ENCODE measurements at places on chromosomes 3 and 15.

DNA sequence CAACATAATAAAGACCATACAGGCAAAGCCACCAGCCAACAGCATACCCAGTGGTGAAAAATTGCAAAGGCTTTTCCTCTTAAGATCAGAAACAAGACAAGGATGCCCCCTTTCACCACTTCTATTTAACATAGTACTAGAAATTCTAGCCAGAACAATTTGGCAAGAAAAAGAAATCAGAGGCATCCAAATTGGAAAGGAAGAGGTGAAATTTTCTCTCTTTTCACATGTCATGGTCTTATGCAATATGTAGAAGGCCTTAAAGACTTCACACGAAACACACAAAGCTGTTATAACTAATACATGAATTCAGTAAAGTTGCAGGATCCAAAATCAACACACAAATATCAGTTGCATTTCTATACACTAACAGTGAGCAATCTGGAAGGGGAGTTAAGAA is 120.2 kb downstream of the APBA2 start:
- DNase-seq, result no peak
- no peak overlapping the region for H3K4me3 ChIP-seq
- no peaks in the 10 kb centered on the region for H3K36me3 ChIP-seq

DNA sequence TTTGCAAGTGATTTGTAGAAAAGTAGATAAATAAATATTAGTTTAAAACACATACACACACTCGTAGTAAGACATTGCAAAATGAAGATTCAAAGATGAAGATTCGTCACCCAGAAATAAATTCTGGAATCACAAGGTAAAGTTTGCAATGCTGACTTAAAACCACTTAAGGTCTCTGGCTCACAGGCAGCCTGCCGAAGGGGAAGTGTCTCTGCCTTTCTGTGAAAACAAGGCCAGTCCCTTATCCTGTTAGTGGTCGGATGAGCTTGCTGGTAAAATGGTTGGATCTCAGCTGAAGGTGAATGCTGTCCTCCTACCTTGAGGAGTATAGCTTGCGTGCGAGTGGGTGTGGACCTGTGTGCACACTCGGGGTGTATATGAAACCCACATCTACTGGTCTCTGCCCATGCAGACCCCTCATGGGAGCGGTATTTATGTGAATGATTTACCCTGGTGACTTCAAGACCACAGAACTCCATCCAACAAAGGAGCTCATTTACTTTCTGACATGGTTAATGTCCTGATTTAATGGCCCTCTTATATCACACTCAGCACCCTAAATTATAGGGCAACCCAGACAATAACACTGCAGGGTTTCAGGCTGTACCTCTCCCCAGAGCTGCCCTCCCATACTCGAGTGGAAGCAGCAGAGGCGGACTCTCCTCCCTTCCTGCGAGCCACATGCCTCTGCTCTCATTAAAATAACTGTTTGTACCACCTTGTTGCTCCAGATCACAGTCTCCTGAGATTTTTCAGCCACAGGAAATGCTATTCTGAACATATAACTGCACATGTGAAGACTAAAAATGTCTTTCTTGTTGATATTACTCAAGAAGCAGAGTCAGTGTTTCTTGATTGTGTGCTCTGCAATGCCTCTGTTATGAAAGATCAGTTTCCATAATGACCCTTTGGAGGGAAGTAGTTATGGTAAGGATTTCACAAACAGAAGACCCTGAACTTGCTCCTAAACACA is 45.9 kb upstream of the ALDH1A3 start:
- H3K4me3 ChIP-seq, result no peak overlapping the region
- no peaks in the 10 kb centered on the region for H3K36me3 ChIP-seq
- no peak overlapping the region for H3K27ac ChIP-seq
- H3K4me1 ChIP-seq, result no peaks in the 10 kb centered on the region
- no peaks in the 10 kb centered on the region for H3K27me3 ChIP-seq
- DNase-seq, result no peak

GRCh38 chr15:70339571-70340493 is 242.1 kb upstream of the TLE3 start:
- H3K36me3 ChIP-seq, result no peaks in the 10 kb centered on the region
- no peaks in the 10 kb centered on the region for H3K27me3 ChIP-seq
- H3K4me3 ChIP-seq, result no peak overlapping the region
- no peaks in the 10 kb centered on the region for H3K4me1 ChIP-seq

DNA sequence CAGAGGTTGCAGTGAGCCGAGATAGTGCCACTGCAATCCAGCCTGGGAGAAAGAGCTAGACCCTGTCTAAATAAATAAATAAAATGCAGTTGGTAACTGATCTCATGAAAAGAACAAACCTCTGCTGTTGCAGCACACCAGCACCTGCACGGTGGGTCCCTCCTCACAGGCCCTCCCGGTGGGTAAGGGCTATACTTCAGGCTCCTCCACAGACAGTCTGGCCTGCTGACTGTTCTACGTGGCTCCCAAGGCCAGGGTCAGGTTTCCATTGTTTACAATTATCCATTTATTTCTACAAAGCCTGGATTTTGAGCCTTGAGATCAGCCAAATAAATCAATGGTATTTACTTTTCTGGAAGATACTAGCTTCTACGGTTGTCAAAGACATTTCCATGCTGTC is 5.1 kb upstream of the APBA2 start:
- H3K36me3 ChIP-seq, result no peaks in the 10 kb centered on the region
- H3K4me3 ChIP-seq, result no peak overlapping the region
- H3K27ac ChIP-seq, result no peak overlapping the region
- no peak for DNase-seq
- H3K4me1 ChIP-seq, result peaks cover 9% of the 10 kb centered on the region

DNA sequence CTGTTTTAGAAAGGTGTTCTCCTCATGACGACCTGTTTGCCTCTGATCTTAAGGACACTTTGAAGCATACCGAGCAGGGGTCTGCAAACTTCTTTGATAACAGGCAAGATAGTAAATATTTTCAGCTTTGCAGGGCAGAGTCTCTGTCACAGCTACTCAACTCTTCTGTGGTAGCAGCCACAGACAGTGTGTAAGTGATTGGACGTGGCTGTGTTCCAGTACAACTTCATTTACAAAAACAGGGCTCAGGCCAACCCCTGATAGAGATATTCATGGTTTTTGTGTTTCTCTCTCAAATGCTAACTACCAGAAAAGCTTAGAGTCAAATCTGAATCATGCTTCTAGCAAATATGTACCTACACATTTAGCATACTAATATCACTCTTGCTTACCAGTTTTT is 51.5 kb downstream of the TGFBR2 start:
- H3K4me3 ChIP-seq, result no peak overlapping the region
- no peaks in the 10 kb centered on the region for H3K36me3 ChIP-seq
- no peak for DNase-seq
- no peak overlapping the region for H3K27ac ChIP-seq
- no peaks in the 10 kb centered on the region for H3K27me3 ChIP-seq

GRCh38 chr15:76197703-76198455 is 113.4 kb downstream of the ETFA start:
- no peak for DNase-seq
- no peaks in the 10 kb centered on the region for H3K36me3 ChIP-seq
- no peak overlapping the region for H3K4me3 ChIP-seq
- 0 out of 2 replicates have a peak, but pooled peaks cover 1% of the 10 kb centered on the region for H3K4me1 ChIP-seq

GRCh38 chr3:111373861-111374260 is 168.1 kb upstream of the CD96 start:
- no peaks in the 10 kb centered on the region for H3K27me3 ChIP-seq
- H3K4me3 ChIP-seq, result no peak overlapping the region
- DNase-seq, result no peak
- H3K36me3 ChIP-seq, result no peaks in the 10 kb centered on the region
- no peak overlapping the region for H3K27ac ChIP-seq

DNA sequence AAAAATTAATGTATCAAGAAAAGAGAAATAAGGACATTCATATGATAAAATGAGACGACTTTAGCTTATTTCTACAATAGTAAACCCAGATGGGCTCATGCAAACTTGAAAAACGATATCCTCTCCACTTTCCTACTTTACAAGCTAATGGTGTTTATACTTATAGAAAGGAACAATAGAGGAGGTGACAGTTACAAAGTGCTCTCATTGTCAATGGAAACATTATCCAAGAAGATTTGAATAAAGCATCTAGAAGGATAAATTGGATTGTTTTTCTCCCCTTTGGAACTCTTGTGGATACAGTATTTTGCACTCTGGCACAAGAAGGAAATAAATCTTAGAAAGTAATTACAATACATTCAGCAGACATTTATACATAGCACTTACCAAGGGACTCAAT is 20.2 kb upstream of the CCDC66 start:
- DNase-seq, result no peak
- H3K36me3 ChIP-seq, result no peaks in the 10 kb centered on the region
- H3K4me1 ChIP-seq, result no peaks in the 10 kb centered on the region
- no peak overlapping the region for H3K4me3 ChIP-seq

DNA sequence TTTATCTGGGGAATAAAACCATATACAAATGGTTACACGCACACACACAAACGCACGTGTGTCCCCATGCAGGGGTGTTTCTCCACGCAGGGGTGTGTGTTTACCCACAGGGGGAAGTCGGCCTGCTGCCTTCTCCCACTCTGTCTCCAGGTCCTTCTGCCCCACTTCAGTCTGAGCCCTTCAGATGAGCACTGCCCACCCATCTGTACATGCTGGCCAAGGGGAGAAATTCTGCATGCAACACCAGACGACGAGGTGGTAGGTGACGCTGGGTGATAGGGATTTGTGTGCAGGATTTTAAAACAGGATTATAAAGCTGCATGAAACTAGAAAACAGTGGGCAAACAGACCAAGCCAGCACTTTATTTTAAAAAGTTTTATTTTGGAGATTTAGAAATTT is 122.5 kb downstream of the TJP1 start:
- no peak for DNase-seq
- no peaks in the 10 kb centered on the region for H3K4me1 ChIP-seq
- H3K36me3 ChIP-seq, result peaks cover 6% of the 10 kb centered on the region
- H3K27ac ChIP-seq, result no peak overlapping the region
- no peak overlapping the region for H3K4me3 ChIP-seq
- H3K27me3 ChIP-seq, result no peaks in the 10 kb centered on the region

DNA sequence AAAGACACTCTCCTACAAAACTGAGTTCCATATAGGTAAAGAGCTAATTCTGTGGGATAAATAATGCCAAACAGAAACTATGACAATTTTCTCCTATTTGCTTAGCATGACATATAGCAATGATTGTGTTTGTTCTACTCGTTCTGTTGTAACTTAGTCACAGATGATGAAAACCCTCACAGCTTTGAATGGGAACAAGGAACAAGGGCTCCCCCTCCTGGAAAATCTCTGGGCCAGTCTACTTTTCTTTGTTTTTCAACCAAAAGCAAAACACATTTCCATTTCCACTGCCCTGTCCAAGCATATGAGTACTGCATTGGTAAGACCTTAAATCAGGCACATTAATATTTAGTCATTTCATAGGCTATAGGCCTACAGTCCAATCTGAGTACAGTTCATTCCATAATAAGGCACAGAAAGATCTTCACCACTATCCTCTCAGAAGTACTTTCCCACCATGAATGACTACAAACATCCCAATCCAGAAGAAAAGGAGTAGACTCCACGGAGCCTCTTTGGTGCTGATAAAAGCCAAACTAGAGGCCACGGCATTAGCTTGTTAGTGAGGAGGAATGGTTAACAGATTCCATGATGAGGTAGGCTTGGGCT is 67.1 kb downstream of the ATP8B4 start:
- no peak overlapping the region for H3K27ac ChIP-seq
- H3K4me3 ChIP-seq, result no peak overlapping the region
- no peaks in the 10 kb centered on the region for H3K36me3 ChIP-seq
- peak; percentile 54 for DNase-seq
- no peaks in the 10 kb centered on the region for H3K27me3 ChIP-seq

GRCh38 chr3:185152410-185153170 is at the start of gene C3orf70:
TSS of gene C3orf70 (minus strand) at chr3:185153060. CDS start at chr3:185152823, 237 bp downstream.
- no peak for DNase-seq
- H3K27me3 ChIP-seq, result peaks cover 10% of the 10 kb centered on the region
- H3K36me3 ChIP-seq, result no peaks in the 10 kb centered on the region

DNA sequence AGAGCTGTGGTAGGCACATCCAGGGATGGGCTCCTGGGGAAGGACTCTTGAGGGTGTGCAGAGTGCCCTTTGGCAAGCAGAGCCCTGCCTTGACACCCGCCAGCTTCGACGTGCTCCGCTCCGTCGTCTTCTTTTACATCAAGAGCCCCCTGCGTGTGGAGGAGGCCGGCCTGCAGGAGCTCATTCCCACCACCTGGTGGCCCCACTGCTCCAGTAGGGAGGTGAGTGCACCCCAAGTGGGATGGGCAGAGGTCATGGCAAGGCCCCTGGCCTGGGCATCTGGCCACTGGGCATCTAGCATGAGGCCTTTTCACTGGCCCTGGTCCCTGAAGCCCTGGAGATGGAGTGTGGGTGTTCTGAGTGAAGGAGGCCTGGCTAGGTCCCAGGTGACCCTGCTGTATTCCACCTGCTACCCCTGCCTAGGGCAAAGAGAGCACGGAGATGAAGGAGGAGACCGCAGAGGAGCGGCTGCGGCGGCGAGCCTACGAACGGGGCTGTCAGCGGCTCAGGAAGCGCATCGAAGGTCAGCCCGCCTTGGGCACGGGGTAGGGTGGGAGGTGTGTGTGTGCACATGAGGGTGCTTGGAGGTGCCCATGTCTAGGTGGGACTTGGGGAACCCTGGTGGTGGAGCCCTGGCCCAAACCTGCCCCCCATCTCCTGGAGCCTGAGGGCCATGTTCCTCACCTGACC is 12.2 kb downstream of the RNF123 start:
- DNase-seq, result no peak
- no peaks in the 10 kb centered on the region for H3K27me3 ChIP-seq
- no peak overlapping the region for H3K4me3 ChIP-seq
- H3K27ac ChIP-seq, result no peak overlapping the region
- peaks cover 22% of the 10 kb centered on the region for H3K36me3 ChIP-seq

- peaks cover 9% of the 10 kb centered on the region for H3K4me1 ChIP-seq
- DNase-seq, result peak; percentile 92
Observed at GRCh38 chr15:74950078-74950908, 6.3 kb downstream of the RPP25 start.

DNA sequence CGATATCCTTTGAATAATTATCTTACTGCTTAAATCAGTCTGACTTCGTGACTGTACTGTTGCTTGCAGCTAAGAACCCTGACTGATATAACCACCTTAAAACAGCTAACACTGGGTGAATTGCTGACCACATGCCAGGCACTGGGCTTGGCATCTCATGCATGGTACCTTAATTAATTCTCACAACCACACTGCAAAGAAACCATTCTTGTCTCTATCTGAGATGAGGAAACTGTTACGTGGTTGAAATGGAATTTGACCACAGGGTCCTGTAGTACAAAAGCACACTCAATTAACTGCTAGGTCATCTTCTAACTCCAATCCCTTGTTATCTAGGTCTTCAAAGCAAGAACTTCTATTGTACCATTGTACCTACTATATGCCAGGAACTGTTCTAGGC is 92.7 kb upstream of the PRICKLE2 start:
- 0 out of 2 replicates have a peak, but pooled peaks cover 2% of the 10 kb centered on the region for H3K4me1 ChIP-seq
- H3K27me3 ChIP-seq, result no peaks in the 10 kb centered on the region
- no peak overlapping the region for H3K27ac ChIP-seq

GRCh38 chr15:34514251-34514670 is 69.2 kb downstream of the GOLGA8B start:
- peak overlapping the region; percentile 57 for H3K4me3 ChIP-seq
- no peaks in the 10 kb centered on the region for H3K36me3 ChIP-seq
- no peak overlapping the region for H3K27ac ChIP-seq
- no peaks in the 10 kb centered on the region for H3K4me1 ChIP-seq
